ENCODE measurements at places on chromosomes 16 and 17.
A peak's percentile ranks its signal among the peaks of the same experiment; 100 is the strongest.

DNA sequence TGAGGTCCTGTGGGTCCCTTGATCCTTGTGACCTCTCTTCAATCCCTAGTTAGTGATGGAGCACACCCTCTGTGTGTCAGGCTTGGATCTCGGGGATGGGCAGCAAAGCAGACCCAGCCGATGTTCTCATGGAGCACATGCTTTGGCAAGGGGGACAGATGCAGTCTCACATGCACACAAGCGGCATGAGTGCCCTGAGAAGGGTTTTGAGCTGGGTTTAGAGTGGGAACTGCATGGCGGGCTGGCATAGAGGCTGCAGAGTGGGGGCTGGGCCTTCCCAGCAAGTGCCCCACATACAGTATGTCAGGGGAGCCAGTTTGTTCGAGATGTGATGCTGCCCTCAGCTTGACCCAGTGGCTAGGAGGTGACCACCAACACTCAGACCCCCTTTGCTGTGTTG lies 41.6 kb downstream of the B9D1 start:
- DNase-seq, result no peak

GRCh38 chr16:82936941-82937551 lies 310.3 kb downstream of the CDH13 start:
- peak; percentile 46 for DNase-seq

- DNase-seq, result no peak
These were observed 78.2 kb downstream of the CRISPLD2 start for GRCh38 chr16:84897911-84898377.

DNA sequence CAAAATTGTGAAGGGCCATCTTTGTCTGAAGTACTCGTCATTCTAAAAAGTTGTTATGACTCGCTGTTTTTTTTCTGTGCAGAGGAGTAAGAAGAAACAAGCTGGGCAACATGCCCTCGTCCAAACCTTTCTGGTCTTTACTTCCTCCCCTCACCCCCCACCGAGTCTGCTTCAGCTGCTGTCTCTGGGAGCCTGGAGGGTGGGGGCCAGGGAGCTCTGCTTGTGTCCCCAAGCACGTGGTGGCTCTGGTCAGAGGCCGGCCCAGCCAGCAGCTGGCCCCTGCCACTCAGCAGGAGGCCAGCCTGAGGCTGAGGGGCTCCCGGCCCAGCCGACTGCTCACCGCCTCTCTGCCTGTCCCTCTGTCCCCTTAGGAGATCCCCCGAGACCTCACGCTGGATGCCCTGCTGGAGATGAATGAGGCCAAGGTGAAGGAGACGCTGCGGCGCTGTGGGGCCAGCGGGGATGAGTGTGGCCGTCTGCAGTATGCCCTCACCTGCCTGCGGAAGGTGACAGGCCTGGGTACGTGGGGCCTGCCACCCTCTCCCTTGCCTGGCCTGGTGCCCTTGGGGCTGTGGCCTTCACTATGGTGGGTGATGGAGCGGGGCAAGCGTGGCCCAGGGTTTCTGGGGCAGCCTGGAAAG lies 53.7 kb upstream of the LGALS9 start:
- DNase-seq, result no peak

- DNase-seq, result no peak
These were observed 8.6 kb downstream of the DOK4 start for GRCh38 chr16:57477531-57478202.

GRCh38 chr16:13528691-13529090 lies 391.3 kb upstream of the ERCC4 start:
- no peak for DNase-seq

DNA sequence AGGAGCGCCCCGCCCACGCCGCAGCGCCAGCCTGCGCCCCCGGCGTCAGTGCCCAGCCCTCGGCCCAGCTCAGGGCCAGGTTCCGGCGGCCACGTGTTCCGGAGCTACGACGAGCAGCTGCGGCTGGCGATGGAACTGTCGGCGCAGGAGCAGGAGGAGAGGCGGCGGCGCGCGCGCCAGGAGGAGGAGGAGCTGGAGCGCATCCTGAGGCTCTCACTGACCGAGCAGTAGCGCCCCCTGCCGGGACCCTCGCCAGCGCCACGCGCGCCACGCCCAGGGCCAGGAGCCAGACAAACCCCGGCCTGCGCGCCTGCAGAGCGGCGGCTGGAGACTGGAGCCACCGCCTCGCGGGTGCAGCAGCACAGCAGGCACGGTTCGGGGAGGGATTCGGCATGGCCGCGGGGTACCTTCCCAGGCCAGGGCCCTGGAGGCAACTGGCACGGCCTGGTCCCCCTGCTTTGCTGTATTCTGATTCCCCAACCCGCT lies 9.3 kb downstream of the CORO6 start:
- DNase-seq, result no peak

DNA sequence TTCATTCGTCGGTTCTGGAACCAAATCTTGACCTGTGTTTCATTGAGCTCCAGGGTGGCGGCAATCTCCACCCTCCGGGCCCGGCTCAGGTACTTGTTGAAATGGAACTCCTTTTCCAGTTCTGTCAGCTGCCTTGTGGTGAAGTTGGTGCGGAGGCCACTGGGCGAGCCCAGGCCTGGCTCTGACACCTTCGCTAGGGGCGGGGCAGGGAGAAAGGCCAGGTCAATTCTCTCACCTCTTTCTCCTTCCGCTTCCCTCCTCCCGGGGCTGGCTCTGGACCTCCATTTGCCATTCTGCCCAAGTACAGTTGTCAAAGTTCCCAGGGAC lies 1.2 kb downstream of the HOXB1 start:
- no peak for DNase-seq

- no peak for DNase-seq
These were observed 2.5 kb downstream of the SMIM5 start for GRCh38 chr17:75635610-75636202.

DNA sequence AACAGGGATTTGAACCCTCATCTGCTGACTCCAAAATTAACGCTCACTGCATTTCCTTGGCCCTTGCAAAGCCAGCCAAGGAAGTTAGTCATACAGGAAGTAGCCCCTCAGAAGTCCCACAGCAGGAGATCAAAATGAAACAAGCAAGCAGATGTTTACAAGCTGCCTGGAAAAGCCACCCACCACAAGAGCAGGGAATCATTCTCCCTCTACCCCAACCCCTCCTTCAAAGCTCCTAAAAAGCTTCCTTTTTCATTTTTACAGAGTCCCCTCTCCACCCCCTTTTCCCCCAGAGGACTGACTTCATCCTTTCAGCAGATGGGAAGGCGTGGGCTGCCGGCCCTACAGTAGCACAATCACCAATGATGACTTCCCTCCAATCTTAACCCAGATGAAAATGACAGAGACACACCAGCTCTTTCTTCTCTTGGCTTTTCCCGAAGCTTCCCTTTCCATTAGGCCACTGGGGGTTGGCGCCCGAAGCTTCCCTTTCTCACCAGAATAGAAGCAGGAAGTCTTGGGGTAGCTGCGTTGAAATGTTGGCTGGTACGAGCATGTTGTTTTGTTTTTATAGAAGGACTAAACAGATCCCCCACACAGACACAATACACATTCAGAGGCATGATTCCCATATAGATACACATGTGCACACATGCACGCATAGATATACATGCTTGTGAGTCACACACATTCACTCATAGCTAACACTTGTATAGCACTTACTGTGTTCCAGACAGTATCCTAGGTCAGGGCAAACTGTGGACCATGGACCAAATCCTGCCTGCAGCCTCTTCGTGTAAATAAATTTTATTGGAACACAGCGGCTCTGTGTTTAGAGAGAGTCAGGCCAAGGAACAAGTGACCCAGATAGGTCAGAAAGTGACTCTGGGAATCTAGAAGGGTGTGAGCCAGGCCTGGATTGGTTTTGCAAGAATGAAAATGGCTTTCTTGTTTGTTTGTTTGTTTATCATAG lies 17.4 kb downstream of the ITPRIPL2 start:
- DNase-seq, result peak; percentile 46

GRCh38 chr16:4544473-4544872 lies 5.9 kb upstream of the CDIP1 start:
- DNase-seq, result no peak

DNA sequence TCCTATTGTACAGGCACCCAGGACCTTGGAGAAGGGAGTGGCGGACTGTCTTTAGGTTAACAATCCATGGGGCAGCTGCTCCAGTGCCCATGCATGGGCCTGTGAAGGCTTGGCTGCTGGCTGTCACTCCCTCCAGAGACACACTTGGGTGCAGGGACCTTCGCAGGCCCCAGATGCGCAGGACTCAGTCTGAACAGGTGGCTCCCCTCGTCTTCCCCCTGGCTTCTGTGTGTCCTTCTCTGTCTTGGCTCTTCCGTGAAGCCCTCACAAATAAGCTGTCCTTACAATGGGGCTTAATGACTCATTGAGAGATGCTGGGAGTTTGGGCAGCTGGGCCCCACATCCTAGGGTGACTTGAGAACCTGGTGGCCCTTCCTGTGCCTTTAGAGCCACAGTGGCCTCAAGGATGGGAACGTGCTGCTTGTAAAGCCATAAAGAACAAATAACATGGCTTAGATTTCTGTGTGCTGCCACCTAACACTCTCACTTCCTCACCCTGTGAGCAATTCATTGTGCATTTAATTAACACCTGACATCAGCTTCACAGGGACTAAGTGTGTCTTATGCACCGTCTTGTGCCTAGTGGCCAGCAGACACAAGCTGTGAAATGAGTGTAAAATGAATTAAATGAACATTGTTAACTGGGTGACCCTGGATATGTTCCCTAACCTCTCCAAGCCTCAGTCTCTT lies 340.7 kb downstream of the SNX29 start:
- no peak for DNase-seq

- DNase-seq, result no peak
These were observed 92.4 kb upstream of the NACA2 start for GRCh38 chr17:61683466-61683865.

DNA sequence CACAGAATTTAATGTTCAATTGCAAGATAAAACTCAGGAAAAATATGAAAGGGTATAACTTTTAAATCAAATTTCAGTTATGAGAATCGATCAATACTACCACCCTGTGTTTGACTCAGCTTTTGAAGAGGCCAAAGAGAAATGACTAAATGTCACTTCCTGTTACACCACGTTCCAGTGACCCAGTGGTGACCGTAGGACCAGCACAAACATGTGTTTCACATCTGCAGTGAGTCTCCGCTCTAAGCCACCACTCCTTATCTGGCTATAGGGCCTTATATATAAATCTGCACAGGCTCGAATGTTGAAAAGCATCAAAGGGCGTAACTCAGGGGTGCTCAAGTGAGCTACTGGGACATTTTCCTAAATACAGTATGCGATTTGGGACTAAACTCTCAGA lies 36.1 kb downstream of the CYB5D2 start:
- DNase-seq, result no peak

Measured in AG04450 (cell line).